ENCODE measurements at places on chromosomes 16 and 17. TPM values are rescaled to one million over a fixed set of nuclear protein-coding genes. Genes with fewer than 3 reads are reported as not detected.

Gene SLFN14
- not detected for total RNA-seq

Gene SRL
- total RNA-seq = 0.02 TPM

Gene TRAPPC2L
- total RNA-seq = 133 TPM

Gene CAPNS2
- total RNA-seq = not detected

Gene TRPV3
- total RNA-seq = 0.34 TPM

All from A549 treated with RU486 at 1 μM for 4 hours (cell line).